ENCODE measurements at places on chromosomes 4 and X.

DNA sequence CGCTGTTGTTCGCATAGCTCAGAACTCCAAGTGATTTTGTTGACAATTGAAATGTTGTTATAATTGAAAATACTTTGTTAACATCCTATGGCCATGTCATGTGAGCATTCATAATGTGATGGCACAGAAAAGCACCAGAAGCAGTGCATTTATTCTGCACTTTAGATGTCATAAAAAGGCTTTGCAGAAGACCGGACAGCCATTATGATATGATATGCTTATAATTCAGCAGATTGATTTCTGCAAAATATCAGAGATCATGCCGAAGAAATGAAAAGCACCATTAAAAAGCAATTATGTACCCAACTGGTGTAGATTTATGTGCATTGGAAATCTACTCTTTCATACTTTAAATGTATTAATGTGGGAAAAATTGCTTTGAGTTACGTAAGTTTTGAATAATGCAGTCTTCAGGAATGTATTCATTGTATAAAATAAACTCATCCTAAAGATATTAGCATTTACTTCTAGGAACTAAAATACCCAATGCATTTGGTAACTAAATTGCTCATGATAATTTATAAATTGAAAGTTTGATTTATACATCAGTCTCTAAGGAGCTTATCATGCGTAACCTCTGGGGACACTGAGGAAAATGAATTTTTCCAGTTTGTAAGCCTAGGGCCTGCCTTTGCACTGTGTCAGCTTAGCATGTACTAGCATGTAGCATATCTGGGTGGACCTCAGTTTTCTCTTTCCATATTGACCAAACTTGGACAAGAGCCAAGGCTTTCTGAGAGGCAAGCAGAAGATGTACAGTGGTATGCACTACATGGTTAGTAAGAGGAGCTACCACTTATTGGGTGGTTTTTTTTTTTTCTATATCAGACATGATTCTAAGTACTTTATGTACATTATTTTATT, 43.6 kb downstream of the TLR10 start:
- DNase-seq, result no peak

- peak; percentile 70 for DNase-seq
These were observed at the start of gene MAGEE1 for GRCh38 chrX:76427560-76428242. Gene MAGEE1 (plus strand): TSS chrX:76427710. CDS start chrX:76427931, 221 bp downstream.

DNA sequence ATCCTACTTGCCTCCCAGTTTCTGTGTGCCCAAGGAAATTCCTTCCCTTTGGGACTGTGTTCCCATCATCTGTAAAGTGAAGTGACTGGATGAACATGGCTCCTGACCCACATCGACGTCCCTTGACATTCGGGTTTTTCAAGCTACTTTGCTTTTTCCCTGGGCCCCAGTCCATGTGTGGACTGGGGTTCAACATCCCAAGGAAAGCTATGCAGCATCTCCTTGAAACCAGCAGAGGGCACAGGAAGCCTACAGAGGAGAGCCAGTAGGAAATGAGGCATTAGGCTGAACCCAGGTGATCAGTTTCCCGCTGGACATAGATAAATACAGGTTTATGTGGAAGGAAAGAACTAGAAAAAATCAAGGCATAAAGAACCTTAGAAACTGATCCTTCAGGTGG, 145.1 kb upstream of the ARHGEF9 start:
- no peak for DNase-seq

DNA sequence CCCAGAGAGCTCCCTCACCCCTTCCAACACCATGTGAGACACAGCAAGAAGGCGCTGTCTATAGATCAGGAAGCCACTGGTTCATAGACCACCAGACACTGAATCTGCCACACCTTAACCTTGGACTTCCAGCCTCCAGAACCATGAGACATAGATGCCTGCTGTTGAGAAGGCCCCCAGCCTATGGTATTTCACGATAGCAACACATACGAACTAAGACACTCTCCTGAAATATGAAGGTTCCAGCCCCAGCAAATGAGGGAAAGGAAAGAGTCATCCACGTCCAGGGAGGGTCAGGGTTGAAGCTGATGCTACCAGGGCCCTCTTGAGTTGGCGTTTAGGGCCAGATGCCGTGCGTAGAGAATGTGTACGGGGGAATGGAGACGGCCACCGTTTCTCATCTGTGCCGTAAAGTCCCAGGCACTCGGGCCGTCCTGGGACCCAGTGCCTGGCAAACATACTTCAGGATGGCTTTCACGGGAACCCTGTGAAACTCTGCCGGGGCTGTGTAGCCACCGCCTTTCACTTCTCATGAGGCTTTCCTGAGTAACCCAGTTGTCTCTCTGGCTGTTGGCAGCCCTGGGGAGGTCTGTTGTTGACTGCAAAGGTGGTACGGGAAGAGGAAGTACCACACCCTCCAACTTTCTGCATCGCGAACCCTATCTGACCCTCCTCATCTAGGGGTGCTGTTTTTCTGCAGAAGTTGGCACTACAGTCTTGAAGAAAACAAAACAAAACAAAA, 17.7 kb upstream of the P2RY8 start:
- peak; percentile 57 for DNase-seq

DNA sequence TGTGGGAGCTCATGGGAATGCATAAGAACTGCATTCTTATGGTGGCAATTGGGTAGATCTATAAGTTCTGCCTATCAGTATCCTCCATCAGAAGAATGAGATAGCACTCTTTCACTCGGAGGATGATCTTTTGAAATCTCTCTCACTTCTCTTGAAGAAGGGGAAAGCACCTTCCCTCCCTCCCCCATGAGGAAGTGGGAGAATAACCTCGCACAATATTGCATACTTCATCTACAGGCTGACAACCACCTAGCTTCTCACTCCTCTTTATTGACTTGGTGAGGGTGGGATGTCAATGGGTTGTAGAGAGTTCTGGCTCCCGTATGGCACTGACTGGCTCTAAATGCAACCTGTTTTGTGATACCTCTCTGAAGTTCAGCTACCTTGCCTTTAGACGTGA, 146.7 kb upstream of the SPOCK3 start:
- no peak for DNase-seq

DNA sequence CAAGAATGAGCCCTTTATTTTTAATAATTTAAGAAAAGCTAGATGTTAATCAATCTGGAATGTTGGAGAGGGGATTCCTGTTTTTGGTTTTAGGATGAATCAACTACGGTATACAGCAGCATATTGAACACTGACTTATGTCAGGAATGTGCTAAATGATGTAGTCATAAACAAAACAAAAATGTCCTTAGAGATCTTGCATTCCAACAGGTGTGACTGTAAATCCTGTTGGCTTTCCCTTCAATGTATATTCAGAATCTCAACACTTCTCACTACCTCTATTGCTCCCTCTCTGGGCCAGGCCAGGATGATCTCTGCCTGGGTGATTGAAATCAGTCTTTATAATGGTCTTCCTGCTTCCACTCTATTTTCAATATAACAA, 37.8 kb upstream of the BDH2 start:
- DNase-seq, result no peak

- DNase-seq, result no peak
These were observed 73.9 kb downstream of the ARHGAP6 start for GRCh38 chrX:11591723-11592346.

DNA sequence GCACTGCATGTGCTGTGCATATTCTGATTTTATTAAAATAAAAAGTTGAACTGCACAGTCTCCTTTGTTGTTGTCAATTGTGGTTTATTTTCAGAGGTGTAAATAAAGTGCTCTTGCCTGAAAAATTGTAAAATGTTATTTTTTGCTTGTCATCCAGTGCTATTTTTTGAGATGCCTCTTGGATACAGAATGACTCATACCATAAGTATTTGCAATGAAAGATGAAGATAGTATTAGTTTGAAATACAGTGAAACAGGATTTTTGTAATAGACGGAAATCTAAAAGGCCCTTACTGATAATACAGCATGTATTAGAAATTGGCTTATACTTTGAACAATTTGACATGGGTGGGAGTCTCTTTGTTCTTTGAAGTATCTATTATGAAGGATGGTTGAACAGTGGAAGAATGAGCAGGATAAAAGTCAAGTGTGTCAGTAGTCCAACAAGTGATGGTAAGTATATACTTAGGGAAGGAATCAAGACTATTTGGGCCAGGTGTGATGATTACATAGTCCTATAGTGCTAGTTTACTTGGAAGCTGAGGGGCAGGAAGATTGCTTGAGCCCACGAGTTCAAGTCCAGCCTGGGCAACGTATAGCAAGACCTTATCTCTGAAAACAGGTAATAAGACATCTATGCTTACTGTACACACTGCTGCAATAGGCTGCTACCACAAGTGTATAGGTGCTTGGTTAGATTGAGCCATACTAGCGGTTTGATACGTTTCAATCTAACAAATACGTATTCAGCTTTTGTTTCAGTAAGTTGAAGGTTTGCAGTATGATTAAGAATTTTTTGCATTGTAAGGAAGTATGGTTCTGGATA, 16.4 kb downstream of the DDX3X start:
- DNase-seq, result no peak

DNA sequence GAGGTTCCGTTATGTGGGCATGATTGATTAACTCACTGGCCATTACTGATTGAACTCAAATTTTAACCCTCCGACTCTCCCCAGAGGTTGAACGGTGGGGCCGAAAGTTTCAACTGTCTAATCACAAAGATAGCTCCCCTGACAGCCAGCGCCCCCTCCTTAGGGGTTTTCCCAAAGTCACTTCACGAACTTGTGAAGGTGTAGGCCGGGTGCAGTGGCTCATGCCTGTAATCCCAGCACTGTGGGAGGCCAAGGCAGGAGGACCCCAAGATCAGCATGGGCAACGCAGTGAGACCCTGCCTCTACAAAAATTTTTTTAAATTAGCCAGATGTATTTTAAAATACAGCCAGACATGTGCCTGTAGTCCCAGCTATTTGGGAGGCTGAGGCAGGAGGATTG, 39.8 kb upstream of the RBM47 start:
- no peak for DNase-seq

DNA sequence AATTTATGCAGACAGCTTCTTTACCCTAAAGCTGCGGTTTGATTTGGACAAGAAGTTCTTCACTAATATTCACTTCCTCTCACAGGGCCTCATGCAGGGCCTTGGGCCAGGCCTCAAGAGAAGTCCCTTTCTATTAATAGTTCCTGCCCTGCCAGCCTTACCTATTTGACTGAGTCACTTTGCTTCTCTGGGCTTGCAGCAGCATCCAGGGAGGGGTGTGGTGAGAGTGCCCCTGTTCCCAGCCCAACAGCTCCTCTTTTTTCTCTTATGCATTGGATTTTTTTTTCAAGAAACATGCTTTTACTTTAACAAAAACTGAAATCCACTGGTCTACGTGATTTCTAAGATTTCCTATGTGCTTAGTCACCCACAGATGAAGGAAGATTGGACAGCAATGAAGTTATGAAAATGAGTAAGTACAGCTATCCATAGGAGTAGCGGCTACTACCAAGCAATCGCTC, 26.7 kb downstream of the FAM156B start:
- DNase-seq, result peak; percentile 44

GRCh38 chr4:94068753-94069719, 138.6 kb upstream of the SMARCAD1 start:
- DNase-seq, result no peak

- no peak for DNase-seq
These were observed 12.4 kb upstream of the PACRGL start for GRCh38 chr4:20687864-20688263.

DNA sequence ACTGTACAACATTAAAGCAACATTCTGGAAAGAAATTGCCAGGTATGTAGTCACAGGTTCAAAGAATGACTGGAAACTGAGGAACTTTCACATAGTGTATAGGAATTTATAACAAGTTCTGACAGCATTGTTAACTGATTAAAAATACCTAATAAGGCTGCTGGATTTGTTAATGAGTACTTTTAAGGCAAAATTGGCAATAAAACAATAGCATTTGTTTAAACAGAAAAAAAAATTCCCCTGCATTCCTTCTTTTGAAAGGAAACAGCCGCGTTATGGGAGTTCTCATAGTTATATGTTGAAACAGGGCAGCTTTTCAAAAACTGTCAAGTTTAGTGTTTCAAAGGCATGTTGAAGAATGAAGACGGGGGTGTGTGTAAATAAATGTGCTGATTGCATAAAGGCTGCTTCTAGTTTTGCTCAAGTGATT, 282.5 kb upstream of the FAT1 start:
- DNase-seq, result no peak

GRCh38 chr4:40552536-40552935, 77.1 kb downstream of the RBM47 start:
- no peak for DNase-seq

GRCh38 chr4:8368998-8369397, 71.5 kb downstream of the ACOX3 start:
- no peak for DNase-seq

DNA sequence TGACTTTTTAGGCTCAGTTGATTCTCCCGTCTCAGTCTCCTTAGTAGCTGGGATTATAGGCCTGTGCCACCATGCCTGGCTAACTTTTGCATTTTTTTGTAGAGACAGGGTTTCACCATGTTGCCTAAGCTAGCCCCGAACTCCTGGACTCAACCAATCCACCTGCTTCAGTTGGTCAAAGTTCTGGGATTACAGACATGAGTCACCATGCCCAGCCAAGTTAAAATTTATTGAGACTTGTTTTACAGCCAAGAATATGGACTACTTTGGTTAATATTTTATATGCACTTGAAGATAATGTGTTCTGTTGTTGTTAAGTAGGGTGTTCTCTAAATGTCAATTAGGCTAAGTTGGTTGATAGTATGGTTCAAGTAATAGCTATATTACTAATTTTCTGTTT, 58.7 kb downstream of the CYTL1 start:
- no peak for DNase-seq

DNA sequence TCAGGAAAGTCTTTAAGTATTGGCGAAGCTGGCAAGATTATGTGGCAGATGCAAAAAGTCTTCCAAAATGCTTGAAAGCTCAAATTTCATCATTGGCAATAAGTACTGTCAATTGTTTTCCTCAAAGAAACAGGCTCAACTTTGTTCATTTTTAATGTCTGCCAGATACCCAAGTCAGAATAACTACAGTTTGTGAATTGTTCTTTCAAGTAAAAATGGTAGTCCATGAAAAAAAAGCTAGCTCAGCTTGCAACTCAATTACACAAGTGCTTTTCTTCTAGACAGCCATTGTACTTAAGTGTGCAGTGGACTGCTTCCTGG, 70.5 kb downstream of the AFF1 start:
- DNase-seq, result no peak

DNA sequence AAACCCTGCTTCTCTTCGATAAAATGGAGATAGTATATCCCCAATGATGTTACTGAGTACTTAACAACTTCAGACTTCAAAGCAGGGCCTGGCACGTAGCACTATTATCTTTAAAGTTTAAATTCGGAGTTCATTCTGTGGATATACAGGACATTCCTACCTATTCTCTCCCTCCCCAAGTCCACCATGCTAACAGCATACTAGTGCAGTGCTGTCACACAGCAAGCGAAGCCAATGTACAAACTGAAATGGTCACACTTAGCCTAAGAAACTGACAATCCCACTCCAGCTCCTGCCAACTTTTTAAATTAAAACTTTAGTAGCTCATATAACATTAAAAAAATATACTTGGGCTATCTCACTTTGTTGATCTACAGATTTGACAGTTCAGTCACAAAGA, 1.2 kb upstream of the DNAJB14 start:
- DNase-seq, result no peak

GRCh38 chr4:27474691-27475090, 614.0 kb downstream of the STIM2 start:
- no peak for DNase-seq

Data from stimulated activated naive B cell treated with anti-CD40 and anti-IgM and Interleukin-4, amounts not matched to agents 10 μg/mL and 1 μg/mL and 100 μg/mL, for 72 hours (primary cell).